Esophagus mucosa (tissue), 1 donor: ENCODE measurements at places on chromosomes 1 and 21.

- no peak for ATAC-seq
Measured at GRCh38 chr1:63004868-63005267, 220.9 kb downstream of the ATG4C start.

- ATAC-seq, result no peak
Measured at GRCh38 chr1:173562813-173563212, 40.1 kb downstream of the SLC9C2 start.

DNA sequence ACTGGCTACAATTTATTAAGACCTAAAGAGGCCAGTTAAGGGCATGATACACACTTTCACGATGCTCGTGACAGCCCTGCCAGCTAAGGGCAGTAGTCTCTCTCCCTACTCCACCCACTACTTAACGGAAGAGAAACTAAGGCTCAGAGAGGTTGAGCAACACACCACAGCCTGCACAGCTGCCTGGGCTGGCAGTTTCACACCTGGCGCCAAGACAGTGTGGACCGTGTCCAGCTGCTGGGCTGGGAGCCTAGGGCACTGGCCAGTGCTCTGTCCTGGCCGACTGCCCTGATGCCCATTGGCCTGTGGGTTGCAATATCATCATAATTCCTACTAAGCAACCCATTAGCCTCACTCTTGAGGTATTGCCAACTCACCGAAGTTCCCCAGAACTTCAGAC lies 27.6 kb downstream of the TENT5C start:
- ATAC-seq, result no peak

DNA sequence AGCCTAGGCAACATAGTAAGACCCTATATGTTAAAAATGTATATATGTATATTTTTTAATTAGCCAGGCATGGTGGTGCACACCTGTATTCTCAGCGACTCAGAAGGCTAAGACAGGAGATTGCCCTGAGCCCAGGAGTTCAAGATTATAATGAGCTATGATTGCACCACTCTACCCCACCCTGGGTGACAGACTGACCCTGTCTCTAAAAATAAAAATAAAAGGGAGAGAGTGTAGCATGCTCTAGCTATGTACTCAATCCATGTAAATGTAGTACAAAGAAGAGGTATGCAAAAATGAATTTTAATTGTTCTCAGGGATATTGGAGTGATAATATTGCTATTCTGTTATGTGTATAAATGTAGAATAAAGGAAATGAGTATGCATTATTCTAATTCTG lies 52.9 kb upstream of the DARS2 start:
- ATAC-seq, result no peak

- no peak for ATAC-seq
Measured at GRCh38 chr1:107432108-107432507, 291.3 kb downstream of the NTNG1 start.

- ATAC-seq, result no peak
Measured at GRCh38 chr1:113118266-113118665, 45.3 kb downstream of the LRIG2 start.

DNA sequence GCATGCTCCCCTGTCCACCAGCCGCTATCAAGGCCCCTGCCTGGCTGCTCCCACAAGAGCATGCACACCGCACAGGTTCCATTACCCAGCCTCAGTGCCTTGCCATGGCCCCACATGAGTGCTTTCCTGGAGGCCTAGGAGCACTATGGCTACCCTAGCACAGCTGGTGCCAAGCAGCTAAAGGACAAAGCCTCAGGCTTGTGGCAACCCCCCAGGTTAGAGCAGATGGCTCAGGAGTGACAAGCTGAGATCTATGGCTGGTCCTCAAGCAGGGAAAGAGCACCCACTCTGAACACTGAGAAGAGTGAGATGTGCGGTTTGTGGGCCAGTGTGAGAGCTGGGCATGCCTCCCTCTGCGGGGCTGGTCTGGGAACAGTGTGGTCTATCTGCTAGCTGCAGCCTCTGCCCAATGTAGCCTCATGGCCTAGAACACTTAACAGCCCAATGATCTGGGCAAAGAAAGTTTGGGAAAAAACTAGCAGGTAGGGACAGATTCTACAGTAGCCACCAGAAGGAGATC lies 129.8 kb downstream of the VAV3 start:
- ATAC-seq, result no peak

GRCh38 chr1:245571815-245572294 lies 417.1 kb downstream of the KIF26B start:
- ATAC-seq, result no peak

DNA sequence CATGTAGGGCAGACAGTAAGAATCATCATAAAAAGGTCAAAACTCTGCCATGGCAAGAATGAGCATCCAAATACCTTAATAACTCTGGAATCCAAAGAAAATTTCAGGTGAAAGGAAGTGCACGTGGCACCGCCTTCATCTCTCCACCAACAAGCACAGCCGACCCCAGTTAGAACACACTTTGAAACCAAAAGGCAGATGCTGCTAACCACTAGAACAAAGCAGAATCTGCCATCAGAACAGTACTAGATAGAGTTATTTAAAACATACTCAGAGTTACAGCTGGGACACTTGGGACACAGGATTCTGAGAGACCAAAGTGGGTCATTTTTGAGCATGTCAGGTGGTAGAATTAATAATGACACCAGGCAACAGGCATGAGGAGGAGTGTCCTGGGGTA lies 106.7 kb upstream of the SOD1 start:
- ATAC-seq, result no peak

DNA sequence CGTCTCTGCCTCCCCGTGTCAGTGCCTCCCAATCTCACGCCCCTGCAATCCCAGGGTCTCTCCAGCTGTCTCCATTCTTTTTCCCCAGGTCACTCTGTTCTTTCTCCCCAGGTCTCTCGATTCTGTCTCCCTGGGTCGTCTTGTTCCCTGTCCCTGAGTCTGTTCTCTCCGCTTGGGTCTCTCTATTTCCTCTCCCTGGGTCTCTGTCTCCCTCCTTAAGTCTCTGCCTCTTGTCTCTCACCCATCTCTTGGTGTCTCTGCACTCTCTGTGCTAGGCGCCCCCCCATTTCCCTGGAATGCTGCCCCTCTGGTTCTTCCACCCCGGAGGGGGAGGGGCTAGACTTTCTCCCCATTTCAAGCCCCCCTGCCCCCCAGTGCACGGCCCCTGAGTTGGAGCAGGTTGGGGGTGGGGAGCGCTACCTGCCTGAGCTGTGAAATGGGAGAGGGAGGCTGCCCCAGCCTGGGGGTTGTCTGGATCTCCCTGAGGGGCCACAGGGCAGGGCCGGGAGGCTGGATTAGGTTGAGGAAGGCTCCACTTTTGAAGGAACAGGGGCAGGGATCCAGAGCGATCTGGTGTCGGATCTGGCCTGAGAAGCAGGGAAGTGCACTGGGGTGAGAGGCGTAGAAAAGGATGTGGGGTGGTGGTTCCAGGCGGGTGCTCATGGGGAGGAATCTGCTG lies 1.4 kb downstream of the PTPRF start:
- no peak for ATAC-seq

DNA sequence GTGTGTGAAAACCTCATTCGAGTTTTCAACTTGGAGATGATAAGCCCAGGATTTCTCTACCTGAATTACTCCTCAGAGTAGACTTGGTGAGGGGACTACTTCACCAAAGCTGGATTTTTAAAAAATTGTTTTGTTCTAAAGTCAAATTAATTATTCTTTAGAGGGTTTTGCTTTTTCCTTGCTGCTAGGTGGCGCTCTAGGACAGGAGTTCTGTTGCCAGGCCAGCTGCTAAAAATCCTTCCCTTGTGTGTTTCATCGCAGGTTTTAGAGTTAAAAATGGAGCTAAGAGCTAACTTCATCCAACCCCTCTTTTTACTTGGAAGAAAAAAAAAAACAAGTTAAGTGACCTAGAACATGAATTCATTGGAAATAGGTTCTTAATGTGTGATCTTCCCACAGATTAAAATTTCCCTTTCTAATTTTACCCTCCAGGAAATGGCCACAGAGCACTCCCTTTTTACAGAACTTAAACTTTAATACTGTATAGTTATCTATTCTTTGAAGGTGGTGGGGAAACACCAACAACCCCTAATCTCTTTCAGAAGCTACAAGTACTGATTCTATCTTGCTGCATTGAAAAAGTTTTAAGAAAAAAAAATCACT lies 36.7 kb upstream of the FAM163A start:
- ATAC-seq, result no peak

DNA sequence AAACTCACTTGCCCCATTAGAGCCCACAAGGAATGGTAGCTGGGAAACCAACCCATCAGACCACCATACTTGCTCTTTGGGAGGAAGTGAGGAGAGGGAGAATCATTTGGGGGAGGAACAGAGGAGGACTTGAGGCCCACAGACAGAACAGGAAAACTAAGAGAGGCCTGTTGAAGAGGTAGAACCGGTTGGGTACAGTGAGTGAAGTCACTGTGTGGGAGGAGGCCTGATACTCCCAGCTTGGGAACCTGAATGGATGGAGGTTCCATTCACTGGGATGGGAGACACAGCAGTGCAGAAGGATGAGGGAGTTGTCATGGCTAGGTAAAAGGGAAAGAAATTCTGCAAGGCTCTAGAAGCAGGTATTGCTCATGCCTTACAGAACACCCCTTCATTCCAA lies 63.4 kb upstream of the PSEN2 start:
- peak; percentile 89 for ATAC-seq

GRCh38 chr21:34812504-34813265 lies 143.9 kb downstream of the CLIC6 start:
- no peak for ATAC-seq

GRCh38 chr1:174880171-174880570 lies 119.6 kb upstream of the CACYBP start:
- no peak for ATAC-seq

DNA sequence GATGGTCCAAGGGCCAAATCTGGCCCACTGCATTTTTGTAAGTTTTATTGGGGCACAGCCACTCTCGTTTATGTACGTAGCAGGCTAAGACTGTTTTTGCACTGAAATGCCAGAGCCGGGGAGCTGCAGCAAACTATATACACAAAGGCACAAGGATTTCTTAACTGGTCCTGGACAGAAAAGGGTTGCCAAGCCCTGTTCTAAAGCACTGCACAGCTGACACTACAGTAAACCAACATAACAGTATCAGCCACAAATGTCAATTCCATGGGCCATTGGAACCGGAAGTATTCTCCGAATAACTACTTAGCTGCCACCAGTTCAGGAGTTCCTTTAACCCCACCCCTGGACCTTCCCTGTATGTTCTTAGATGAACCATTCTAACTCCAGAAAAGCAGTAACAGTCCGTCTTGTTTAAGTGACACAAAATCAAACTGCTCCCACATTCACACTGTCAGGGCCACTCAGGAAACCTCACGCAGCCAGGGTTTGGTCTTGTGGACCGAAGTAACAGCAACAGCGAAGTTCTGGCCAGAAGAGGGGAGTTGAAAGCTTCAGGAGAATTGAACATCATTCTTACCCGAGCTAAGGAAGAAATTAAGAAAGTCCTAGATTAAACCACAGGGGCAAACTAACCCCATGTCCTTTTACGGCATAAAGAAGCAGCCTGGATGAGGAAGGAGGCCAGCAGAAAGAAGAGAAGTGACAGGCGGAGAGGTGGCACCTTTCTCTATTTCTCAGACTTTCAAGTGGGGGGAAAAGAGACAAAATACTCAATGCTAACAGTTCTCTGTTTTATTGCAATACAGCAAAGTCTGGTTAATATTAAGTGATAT lies 49.2 kb downstream of the COQ8A start:
- no peak for ATAC-seq

GRCh38 chr1:27876341-27877114 lies 4.2 kb downstream of the THEMIS2 start:
- ATAC-seq, result no peak

DNA sequence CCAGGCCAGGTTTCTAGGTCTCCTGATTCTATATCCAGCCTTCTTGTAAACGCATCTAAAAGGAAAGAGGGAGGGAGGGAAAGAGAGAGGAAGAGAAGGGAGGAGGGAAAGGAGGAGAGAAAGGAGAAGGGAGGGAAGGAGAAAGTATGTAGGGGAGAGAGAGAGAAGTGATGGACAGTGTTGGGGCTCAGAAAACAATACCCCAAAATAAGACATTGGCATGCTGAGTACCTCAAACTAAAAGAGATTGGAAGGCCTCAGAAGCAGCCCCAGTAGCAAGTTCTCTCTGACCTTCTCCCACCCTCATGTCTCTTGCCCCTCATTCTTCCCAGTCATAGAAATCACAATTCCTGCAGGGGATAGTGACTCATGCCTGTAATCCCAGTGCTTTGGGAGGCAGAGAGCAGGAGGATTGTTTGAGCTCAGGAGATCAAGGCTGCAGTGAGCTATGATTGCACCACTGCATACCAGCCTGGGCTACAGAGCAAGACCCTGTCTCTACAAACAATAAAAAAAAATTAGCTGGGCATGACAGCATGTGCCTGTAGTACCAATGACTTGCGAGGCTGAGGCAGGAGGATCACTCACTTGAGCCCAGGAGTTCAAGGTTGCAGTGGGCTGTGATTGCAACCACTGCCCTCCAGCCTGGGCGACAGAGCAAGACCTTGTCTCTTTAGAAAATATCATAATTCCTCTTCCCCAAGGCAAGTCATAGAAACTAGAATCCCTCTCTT lies 51.2 kb downstream of the DNTTIP2 start:
- no peak for ATAC-seq

- no peak for ATAC-seq
Measured at GRCh38 chr1:201400852-201401230, 1.7 kb upstream of the LAD1 start.

DNA sequence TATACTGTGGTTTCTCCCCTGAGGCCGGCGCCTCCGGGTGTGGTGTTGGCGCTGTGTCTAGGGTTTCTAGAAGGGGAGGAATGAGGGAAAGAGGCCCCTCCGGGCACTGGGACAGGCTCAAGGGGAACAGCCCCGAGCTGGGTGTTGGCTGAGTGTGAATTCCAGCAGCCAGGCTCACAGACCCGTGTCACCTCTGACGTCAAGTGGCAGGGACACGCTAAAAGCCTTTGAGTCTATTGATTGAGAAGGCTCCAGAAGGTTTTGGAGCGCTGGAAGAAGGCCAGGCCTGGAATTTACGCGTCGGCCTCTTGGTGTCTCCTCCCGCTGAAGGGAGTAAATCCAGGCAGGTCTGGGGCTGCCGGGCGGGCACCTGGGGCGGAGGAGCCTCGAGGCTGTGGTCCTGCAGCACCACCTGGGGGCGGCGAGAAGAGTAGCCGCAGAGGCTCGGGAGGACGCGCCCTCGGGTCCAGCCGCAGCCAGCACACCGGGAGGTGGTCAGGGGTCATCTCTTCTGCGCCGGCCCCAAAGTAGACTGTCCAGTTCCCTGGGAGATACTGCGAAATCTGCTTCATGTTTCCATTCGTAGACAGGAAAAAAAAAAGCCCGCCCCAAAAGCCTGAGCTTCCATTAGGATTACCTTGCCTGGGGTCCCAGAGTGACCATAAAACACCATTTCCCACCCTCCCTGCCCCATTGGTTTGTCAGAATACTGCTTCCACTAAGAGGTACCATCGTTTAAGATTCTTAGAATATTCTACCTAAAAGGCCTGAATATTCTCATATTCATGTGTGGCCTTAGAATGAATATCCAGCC lies 61.7 kb downstream of the TLR5 start:
- ATAC-seq, result peak; percentile 98
